Activated CD8-positive, alpha-beta memory T cell treated with anti-CD3 and anti-CD28 coated beads, Interleukin-2, amount 50 U/mL, for 48 hours (primary cell): ENCODE measurements at places on chromosomes 1 and 21.

DNA sequence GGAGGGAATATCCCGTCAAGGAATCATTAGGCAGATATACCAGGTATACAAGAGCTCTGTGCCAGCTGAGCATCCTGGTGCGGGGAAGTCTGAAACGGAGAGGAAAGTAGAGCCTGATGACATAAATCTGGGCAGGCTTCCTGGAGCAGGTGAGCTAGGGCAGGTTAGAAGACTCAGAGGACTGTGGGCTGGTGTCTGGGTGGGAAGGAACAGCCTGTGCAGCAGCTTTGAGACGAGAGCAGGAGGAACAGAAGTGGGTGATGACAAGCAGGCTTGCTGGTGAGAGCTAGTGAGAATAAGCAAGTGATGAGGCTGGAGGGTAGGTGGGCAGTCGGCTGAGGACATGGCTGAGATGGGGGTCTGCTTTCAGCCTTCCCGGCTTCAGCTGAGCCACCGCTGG, 6.7 kb downstream of the CELSR2 start:
- DNase-seq, result no peak

GRCh38 chr1:182677397-182678098, 6.8 kb downstream of the RGS8 start:
- no peak for DNase-seq

DNA sequence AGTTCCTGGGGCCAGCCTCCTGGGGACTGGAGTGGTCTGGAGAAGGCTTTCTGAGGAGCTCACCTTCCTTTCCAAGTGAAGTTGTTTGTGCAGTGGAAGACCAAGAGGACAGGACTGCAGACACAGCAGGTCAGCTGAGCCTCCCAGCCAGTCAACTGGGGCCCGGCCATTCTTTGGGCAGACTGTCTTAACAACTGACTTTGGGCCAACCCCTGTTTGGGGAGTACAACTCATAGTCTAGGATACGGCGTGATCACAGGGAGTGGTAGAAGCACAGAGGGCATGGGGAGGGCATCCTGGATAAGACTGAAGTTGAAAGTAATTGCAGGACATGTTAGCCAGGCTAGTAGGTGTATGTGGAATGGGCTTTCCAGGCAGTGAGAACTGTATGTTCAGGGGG, 50.3 kb downstream of the PGM1 start:
- DNase-seq, result no peak

DNA sequence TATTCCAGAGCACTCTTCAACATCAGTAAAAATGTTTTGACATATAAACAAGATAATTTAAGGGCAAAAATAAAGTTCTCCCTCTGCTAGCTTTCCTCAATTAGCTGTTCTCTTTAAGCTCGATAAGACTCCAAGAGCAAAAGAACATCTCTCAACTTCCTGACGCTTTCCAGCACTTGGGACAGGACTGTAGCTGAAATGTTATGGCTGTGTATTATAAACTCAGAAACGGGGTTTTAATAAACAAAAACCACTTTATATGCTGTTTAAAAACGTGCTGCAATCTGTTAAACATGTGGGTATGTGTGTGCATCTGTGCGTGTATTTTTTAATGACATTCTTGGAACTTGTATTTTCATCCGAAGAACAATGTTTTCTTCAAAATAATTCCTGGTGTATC, 71.5 kb upstream of the RGS2 start:
- DNase-seq, result no peak

GRCh38 chr1:94001397-94002045, 92.3 kb upstream of the GCLM start:
- no peak for DNase-seq

GRCh38 chr1:43008115-43009060, 49.7 kb upstream of the SLC2A1 start:
- DNase-seq, result no peak

DNA sequence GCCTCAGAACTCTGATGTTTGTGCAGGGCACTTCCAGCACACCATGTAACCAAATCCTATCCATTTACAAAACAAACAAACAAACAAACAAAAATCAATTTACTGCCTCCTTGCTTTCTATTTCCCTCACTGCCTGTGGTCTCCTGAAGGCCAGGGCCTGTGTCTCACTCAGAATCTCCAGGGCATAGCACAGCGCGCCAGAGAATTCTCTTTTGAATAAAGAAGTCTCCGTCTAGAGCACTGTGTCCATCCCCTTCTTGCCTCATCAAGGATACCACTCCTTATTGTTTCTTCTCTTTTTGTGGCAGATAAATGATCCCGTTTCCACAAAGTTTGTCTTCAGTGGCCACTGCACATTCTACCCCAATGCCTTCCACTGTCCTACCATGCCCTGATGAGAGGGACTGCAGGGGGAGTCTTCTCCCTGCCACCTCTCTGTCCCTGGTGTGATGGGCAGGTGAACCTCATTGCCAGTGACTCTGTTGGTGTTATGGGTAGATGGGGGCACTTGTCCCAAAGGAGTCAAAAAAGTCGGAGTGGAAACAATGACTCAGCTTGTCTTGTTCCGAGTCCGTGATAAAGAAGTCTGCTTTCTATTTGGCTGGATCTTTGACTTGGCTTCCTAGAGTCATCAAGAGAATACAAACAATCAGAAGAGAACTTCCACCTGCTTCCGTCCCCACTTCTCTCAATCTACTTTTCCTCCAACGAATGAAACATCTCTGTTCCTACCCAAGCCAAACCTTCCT, 30.0 kb downstream of the XCL2 start:
- DNase-seq, result no peak

- DNase-seq, result peak; percentile 84
These were observed 4.2 kb downstream of the TFAP2E start for GRCh38 chr1:35577071-35577998.

DNA sequence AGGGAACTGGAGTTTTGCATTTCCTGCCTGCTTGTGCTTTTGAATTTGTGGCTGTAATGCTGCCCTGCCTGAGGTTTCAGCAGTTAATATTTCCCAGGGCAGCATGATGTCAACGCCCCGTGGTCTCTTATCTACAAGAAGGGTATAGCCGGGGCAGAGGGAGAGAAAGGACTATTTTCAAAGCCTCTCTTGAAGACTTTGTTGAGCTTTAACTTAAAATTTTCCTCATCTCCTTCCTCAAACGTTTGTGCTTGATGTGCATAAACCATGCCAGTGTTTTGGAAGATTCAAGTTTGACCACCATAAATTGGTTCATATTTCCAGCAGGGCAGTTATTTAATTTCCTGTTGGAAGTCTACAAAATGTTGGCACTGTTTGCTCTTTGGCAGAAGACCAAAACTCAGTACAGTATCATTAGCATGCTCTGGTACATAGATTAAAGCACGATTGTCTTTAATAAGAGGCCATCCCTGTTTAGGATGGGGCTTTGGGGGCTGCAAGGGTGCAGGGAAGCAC, 43.4 kb downstream of the ROR1 start:
- DNase-seq, result no peak

DNA sequence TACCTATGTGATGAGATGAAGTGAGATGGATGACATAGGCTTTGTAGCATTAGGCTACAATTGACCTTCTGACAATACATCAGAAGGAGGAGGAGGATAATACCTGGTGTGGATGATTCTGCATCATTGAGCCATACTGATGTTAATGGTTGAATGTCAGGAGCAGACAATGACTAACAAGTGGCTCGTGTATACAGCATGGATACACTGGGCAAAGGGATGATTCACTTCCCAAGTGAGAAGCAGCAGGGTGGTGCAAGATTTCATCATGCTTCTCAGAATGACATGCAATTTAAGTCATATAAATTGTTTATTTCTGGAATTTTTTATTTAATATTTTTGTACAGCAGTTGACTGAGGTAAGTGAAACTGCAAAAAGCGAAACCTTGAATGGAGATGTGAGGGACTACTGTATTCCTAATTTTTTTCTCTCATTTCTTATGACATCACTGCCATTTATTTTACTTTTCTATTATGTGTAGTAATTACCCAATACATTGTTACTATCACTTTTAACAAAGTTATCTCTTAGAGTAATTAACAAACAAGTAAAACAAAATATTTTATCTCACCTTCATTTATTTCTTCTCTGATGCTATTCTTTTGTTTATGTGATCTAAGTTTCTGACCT, 34.4 kb upstream of the COP1 start:
- no peak for DNase-seq

- no peak for DNase-seq
These were observed 36.1 kb downstream of the L1TD1 start for GRCh38 chr1:62230718-62231117.

DNA sequence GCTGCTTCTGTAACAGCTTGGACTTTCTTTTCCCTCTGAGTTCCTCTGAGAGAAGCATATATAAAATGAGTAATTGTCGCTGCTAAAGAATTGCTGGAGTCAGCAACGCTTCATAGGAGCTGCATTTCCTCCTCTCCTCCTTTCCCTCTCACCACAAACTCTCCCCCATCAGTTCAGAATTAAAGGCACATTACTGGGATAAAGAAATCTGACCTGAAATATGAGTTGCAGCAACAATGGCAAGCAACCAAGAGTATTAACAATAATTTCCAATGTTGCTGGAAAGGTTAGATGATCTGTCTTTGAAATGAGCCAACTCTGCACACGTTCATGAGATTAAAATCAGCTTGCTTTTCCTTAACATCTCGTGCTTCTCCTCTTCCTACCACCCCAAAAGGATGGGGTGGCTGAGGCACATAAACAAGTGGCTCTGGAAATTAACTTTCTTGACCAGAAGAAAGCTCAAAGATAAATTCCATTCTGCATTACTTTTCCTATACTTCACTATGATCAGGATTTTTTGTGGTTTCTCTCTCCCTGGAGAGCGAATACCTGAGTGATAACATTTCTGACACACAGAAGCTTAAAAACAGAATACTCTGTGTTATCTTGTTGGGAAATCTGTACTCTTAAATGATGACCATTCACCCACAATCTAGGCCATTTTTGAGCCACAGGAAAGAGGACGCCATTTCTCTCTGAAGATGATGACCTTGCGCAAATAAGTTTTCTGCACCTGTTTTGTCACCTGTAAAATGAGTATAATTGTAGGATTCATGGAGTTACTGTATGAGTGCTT, 90.2 kb downstream of the TGFBR3 start:
- DNase-seq, result no peak

- peak; percentile 65 for DNase-seq
These were observed 89.3 kb upstream of the EDEM3 start for GRCh38 chr1:184843732-184844495.

- no peak for DNase-seq
These were observed 86.4 kb upstream of the SPATA6 start for GRCh38 chr1:48558366-48558765.

GRCh38 chr1:154867841-154868605, 2.1 kb downstream of the KCNN3 start:
- DNase-seq, result no peak

- DNase-seq, result peak; percentile 52
These were observed 651 bp downstream of the ZBTB8A start for GRCh38 chr1:32539584-32540571.

GRCh38 chr1:89919174-89919573, 75.7 kb upstream of the ZNF326 start:
- DNase-seq, result no peak

- no peak for DNase-seq
These were observed 17.7 kb downstream of the NMNAT1 start for GRCh38 chr1:9960706-9961562.

DNA sequence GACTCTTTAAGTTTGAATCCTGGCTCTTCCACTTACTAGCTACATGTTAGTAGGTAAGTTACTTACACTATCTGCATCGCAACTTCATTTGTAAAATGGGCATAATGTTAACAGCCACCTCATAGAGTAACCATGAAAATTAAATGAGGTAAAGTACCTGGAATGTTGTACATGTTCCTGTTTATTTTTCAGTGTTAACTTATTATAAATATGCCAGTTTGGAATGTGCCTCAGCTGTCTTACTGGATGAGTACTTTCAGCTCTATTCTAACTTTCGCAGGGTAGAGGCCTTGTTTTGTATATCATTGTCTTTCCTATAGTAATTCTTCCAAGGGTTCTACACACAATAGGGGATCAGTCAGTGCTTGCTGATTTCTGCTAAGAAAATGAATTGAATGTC, 167.4 kb downstream of the DUSP10 start:
- no peak for DNase-seq

GRCh38 chr1:82829527-82829926, 1028.8 kb downstream of the ADGRL2 start:
- DNase-seq, result no peak

GRCh38 chr1:31010086-31010989, 55.2 kb downstream of the PUM1 start:
- no peak for DNase-seq

- DNase-seq, result no peak
These were observed 59.9 kb upstream of the FBXO28 start for GRCh38 chr1:224054012-224054411.

DNA sequence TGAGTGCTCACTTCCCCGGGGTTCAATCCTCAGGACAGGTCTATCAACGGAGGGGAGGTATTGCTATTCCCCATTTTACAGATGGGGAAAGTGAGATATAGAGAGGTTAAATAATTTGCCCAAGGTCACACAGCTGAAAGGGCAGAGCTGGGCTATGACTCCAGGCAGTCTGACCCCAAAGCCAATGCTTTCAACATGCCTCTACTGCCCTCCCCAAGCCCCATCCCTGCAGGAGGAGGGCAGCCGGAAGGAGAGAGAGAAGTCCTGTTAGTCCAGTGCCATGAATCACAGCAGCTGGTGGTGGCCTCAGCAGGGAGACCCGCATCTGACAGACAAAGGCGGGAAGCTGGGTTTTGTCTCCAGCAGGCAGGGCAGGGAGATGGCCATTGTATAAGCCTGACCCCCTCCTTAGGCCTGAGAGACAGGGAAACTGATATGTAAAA, 20.0 kb upstream of the CLIC4 start:
- DNase-seq, result no peak

DNA sequence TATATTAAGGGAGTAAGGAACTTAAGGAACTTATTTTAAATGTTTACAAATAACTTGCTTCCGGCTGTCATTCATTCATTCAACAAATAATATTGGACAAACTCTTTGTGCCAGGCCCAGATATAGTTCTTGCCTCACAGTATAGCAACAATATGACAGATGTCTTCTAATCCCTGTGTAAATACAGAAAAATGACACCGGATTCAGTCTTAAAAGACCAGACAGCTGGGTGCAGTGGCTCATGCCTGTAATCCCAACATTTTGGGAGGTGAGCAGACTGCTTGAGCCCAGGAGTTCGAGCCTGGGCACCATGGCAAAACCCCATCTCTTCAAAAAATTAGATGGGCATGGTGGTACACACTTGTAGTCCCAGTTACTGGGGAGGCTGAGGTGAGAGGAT, 23.7 kb downstream of the EIF2B3 start:
- DNase-seq, result no peak

DNA sequence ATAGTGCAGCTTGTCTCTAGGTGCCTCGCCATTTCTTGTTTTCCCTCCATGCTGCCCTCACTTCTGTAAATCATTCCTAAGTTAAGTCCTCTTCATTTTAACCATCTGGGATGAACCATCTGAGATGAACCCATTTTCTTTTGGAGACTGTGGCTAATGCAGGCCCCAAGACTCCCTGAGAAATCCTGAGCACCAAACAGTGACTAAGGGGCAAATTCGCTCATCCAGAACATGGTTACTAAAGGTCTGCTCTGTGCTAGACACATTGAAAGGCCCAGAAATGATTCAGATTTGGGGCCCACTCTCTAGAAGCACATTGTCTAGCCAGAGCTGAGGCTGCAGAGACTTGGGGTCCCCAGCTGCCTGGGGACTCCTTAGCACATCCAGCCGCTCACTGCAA, 151.9 kb upstream of the CTTNBP2NL start:
- no peak for DNase-seq

- peak; percentile 51 for DNase-seq
These were observed 5.2 kb downstream of the SLC2A1 start for GRCh38 chr1:42953182-42954180.

- no peak for DNase-seq
These were observed 2.7 kb downstream of the RBM15 start for GRCh38 chr1:110341872-110342331.
